ENCODE measurements at places on chromosomes 4 and X.

- no peak overlapping the region for H3K4me3 ChIP-seq
- H3K4me1 ChIP-seq: no peaks in the 10 kb centered on the region
- no peak for DNase-seq
- H3K36me3 ChIP-seq: peaks cover 5% of the 10 kb centered on the region
- no peak overlapping the region for H3K27ac ChIP-seq
These were observed 59.7 kb upstream of the PGRMC2 start for GRCh38 chr4:128347175-128347868.

GRCh38 chr4:94274912-94275311 lies 67.2 kb downstream of the SMARCAD1 start:
- no peaks in the 10 kb centered on the region for H3K27me3 ChIP-seq
- H3K36me3 ChIP-seq: peaks cover 16% of the 10 kb centered on the region
- H3K4me1 ChIP-seq: no peaks in the 10 kb centered on the region
- DNase-seq: no peak

DNA sequence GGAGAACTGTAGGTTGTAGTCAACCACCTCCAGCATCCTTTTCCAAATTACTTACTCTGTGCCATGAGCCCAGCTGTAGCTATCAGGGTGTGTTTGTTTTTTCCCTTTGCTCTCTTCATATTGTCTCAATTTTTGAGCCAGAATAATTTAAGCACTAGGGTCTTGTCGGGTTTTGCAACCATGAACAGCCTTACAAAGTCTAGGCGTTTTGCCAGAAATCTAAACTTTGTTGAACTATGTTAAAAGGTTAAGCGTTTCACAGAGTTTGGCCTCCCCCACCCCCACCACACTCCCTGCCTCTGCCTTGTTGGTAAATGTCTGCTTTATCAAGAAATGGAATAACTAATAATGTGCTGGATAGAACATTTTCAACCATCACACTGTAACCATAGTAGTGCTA lies 190.6 kb upstream of the TTC29 start:
- DNase-seq: no peak
- peaks cover 11% of the 10 kb centered on the region for H3K27me3 ChIP-seq
- no peaks in the 10 kb centered on the region for H3K4me1 ChIP-seq

DNA sequence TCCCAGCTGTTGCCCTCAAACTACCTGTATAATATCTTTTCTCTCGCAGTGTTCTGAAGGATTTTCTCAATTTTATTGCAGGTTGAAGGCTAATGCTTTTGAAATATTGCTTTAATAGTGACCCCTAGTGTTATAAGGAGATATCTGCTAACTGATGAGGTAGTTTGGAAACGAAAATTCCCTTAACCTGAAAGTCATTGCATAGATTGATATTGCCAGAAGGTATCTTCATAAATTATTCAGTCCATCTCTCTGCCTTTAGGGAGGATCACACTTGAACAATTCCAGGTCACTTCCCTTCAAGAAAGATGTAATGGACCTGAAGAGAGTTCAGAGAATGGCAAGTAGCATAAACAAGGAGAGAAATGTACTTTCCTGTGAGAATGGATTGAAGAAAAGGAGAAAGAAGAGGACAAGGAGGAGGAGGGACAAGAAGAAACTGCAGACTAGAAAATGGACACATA lies 44.1 kb downstream of the TIGD4 start:
- H3K27ac ChIP-seq: no peak overlapping the region
- no peaks in the 10 kb centered on the region for H3K36me3 ChIP-seq
- no peak for DNase-seq
- H3K4me1 ChIP-seq: peaks cover 2% of the 10 kb centered on the region

DNA sequence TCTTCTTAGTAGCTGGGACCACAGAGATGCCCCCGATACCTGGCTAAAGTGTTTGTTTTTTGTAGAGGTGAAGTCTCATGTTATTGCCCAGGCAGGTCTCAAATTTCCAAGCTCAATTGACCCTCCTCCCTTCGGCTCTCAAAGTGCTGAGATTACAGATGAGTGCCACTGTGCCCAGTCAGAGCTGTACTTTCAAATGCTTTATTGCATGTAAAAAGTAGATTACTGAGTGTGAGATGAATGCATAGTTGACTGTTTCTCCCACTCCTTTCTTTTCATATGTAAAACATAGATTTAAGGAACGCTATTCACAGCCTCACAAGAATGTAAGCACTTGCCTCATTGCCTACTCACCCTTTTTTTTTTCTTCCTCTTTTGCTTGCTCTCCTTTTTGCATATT lies 984.4 kb upstream of the PABPC4L start:
- no peaks in the 10 kb centered on the region for H3K27me3 ChIP-seq
- H3K36me3 ChIP-seq: no peaks in the 10 kb centered on the region
- no peak for DNase-seq
- H3K4me3 ChIP-seq: no peak overlapping the region
- no peak overlapping the region for H3K27ac ChIP-seq

Data from naive thymus-derived CD8-positive, alpha-beta T cell (primary cell).